ENCODE measurements at places on chromosomes 5 and 9.

- DNase-seq, result no peak
These were observed 181.6 kb downstream of the DAB2IP start for GRCh38 chr9:121833061-121833460.

- DNase-seq, result peak; percentile 32
These were observed 6.6 kb upstream of the ERBIN start for GRCh38 chr5:65919773-65920172.

GRCh38 chr5:146540414-146540813 is 24.4 kb upstream of the GPR151 start:
- DNase-seq, result peak; percentile 46

DNA sequence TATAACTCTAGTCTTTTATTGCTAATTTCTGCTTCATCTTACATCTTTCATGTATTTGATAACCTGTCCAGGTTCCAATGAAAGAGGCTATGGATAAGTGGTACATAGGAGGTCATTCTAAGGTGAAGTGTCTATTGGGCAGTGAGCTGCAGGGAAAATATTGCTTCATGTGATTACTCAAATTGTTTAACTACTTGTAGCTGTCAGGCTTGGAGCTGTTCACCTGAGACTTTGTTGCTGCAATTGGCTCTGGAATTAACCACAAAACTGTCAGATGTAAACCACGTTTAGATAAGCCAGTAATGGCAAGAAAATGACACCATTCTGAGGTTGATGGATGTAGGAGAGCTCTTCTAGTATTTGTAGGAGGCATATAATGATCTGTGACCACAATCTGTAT is 26.0 kb downstream of the ADAMTSL1 start:
- no peak for DNase-seq

Data from EH (cell line).